ENCODE measurements at places on chromosomes 2 and 18. TPM values are rescaled to one million over a fixed set of nuclear protein-coding genes. Genes with fewer than 3 reads are reported as not detected.
A peak's percentile ranks its signal among the peaks of the same experiment; 100 is the strongest.

GRCh38 chr2:13770279-13770678 lies 862.2 kb upstream of the LRATD1 start:
- DNase-seq, result no peak

GRCh38 chr2:204950695-204951346 lies 405.5 kb downstream of the PARD3B start:
- DNase-seq, result no peak

GRCh38 chr2:75844651-75845050 lies 133.9 kb upstream of the GCFC2 start:
- DNase-seq, result no peak

GRCh38 chr2:61763605-61764034 lies 90.2 kb downstream of the FAM161A start:
- DNase-seq, result no peak

DNA sequence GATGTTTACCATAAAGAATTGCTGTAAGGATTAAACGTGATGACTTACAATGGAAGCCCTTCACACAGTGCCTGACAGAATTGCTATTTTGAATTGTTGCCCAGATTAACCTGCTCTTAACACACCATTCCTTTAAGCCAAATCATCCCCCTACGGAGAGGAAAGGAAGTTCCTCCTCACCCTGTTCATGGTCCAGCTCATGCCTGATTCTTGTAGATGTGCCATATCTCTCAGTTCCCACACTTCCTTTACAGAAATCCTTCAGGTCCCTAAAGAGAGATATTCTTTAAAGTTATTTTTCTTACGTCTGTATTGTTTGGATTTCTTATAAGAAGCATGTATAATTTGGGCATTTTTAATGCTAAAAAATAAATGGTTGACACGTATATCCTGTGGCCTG lies 127.5 kb upstream of the DAPL1 start:
- DNase-seq, result no peak

- peak; percentile 59 for DNase-seq
Measured at GRCh38 chr2:170929686-170930050, 615 bp downstream of the GORASP2 start.

- DNase-seq, result no peak
Measured at GRCh38 chr2:23624915-23625314, 239.9 kb downstream of the KLHL29 start.

GRCh38 chr2:231548752-231549151 lies 18.5 kb upstream of the NMUR1 start:
- no peak for DNase-seq

DNA sequence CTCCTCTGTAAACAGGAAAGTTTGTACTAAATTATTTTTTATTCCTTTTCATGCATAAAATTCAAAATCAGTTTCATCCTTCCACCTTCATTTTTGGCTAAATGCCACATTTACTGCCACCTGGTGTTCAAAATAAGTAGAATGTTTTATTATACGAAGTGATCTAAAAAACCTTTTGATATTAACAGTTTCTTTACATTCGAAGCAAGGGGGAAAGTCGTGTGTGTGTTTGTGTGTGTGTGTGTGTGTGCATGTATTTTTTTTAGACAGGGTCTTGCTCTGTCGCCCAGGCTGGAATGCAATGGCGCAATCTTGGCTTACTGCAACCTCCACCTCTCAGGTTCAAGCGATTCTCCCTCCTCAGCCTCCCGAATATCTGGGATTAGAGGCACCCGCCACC lies 9.0 kb upstream of the SCN9A start:
- DNase-seq, result no peak

DNA sequence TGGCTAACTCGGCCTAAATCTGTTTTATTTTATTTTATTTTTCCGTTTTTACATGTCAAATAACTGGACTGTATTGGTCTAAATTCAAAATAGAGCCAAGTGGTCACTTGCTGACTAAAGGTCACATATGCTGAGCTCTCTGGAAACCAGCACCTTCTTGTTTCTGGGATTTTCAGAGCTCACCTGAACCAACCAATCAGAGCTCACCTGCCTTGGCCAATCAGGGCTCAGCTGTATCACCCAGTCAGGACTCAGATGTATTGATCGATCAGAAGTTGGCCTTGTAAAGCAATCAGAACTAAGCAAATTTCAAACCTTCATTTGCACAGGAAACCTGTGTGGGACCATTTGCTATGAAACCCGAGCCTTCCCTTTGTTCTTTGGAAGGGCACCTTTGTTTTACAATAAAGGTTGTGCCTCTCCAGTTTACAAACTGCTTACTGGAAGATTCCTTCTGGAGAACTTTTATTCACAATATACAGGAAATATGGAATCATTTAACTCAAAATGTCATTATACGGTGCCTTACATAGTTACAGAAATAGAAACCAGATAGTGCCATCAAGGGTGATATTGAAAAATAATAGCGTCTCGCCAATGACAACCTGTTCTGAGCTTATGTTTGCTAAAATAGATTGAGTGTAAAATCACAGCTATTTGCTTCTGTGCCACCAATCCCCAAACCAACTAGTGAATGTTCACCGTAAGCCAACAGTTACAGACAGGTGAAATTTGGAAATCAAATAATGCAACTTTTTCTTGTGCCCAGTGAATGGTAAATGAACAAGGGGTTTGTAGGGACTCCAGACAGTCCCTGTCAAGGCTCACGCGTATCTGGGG lies 17.3 kb upstream of the PSD4 start:
- DNase-seq, result no peak

GRCh38 chr2:55165626-55166025 lies 66.5 kb downstream of the CLHC1 start:
- DNase-seq, result no peak

DNA sequence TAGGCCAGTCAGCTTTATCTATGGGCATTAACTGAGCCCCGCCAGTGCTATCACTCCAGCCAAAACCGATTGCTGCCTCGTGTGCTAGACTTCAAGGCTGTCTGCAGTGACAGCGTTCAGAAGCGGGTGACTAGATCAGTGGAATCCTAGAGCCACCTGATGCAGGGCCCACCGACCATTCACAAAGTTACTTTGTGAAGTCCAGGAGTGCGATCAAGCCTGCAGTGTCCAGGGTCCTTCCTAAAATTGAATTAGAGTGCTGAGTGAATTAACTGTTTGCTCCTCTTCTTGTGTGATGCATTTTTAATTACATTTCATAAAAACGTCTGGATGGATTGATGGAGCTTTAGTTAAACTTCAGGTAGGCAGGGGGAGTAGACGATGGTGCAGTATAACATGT lies 13.9 kb downstream of the PCARE start:
- DNase-seq, result no peak

- DNase-seq, result no peak
Measured at GRCh38 chr2:201100497-201100896, 15.5 kb upstream of the CFLAR start.

- no peak for DNase-seq
Measured at GRCh38 chr2:65885266-65885665, 452.9 kb upstream of the SPRED2 start.

DNA sequence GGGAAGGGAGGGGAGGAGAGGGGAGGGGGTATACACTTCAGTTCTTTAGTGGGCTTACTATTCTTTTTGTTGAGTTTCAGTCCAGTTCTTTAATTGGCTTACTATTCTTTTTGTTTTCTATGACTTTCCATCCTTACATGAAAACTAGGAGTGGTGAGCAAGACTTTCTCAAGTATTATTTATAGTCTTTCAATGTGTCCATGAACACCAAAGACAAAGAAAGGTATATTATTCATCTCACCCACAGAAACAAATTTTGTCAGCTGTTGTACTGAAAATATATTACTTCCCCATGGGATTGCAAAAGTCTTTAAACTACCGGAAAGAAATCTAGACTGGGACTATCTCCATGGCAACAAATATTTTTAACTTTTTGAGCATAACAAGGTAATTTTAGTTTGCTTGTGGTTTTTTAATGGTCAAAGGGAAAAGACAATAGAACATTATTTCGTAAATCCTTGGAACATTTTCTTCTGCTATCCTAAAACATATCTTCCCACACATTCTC lies 17.6 kb downstream of the ADAM17 start:
- DNase-seq, result no peak

DNA sequence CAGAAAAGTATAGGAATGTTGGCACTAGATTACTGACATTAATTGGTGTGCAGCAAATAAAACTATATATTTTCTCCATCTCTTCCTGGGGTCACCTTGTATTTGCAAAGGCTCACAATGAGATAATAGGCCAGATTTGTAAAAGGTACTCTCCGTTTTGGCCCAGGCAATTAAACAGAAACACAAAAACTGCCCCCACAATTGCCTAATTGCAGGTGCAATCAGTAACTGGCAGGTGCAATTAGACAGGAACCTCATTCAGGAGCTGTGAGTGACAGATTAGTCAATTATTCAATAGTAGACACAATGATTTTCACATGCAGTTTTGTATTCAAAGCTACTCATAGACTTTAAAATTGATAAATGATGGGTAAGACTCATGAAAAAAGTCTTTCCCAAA lies 451.4 kb upstream of the ID2 start:
- DNase-seq, result no peak

SCG2 gene
- not detected for total RNA-seq

CCDC150 gene
- total RNA-seq, result 8.2 TPM

OR6B2 gene
- total RNA-seq, result not detected

GPN1 gene
- total RNA-seq, result 70.5 TPM

SKA1 gene
- total RNA-seq, result 28.7 TPM

SERPINB7 gene
- not detected for total RNA-seq

ABHD3 gene
- 30.0 TPM for total RNA-seq

SLC35F6 gene
- 11.5 TPM for total RNA-seq

GALR1 gene
- total RNA-seq, result not detected

CHRND gene
- not detected for total RNA-seq

ERICH2 gene
- not detected for total RNA-seq

HNMT gene
- 0.61 TPM for total RNA-seq

UPP2 gene
- not detected for total RNA-seq

Measured in CD8-positive, alpha-beta memory T cell (primary cell).